Activated CD4-positive, alpha-beta T cell treated with anti-CD3 and anti-CD28 coated beads, Interleukin-2, amount 50 U/mL, for 4 hours (primary cell): ENCODE measurements at places on chromosomes 4 and X.

- DNase-seq, result no peak
Observed at GRCh38 chr4:185298728-185299430, 89.5 kb downstream of the SNX25 start.

DNA sequence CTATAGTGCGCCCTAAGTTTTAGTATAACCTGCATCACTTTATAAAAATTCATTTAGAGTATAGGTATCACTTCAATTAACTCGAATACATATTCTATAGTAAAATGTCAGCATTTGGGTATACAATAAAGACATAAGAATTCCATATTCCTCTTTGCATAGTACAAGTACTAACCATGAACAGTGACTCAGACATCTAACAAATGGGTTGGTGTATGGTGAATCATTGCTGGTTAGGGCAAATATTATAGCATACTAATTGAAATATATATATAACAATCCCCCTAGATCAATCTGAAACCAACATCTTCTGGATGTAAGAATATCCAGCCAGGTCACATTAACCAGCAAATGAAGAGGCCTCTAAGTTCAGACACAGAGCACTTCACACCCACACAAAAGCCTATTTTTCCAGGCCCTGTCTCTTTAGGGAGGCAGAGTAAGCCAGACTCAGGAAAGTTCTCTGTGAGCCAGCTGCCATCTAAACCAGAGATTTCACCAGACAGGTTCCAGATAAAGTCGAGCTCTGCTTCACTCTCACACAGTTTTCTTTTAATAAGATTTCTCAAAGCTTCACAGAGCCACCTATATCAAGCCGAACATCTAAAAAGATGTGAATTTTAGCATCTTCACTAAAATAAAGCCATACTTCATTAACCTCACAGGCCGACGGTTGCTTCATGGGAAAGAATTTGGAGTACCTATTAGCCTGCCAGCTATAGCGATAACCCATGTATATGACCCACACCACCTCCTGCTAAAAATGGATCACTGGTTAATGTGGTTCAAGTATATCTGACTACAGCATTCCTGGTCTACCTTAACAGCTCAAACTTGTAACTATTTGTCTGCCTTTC, 200.0 kb upstream of the FTHL17 start:
- DNase-seq, result no peak

DNA sequence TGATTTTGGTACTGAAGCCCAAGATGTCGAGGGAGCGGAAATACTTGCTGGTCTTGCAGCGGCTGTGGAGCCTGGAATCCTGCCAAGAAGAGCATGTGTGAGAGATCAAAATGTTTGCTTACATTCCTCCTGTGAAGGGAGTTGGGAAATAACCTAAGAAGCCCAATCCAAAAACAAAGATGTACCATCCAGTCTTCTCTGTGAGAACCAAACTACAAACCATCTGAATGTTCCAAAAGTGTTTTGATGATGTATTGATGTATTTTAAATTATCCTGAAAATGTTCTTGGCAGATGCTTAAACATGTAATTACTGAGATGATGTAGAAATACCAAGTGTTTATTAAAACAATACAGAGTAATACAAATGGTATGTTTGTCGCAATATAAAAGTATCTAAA, 10.1 kb upstream of the ADH1A start:
- no peak for DNase-seq

- DNase-seq, result no peak
Observed at GRCh38 chr4:121126449-121127006, 37.6 kb downstream of the TNIP3 start.

DNA sequence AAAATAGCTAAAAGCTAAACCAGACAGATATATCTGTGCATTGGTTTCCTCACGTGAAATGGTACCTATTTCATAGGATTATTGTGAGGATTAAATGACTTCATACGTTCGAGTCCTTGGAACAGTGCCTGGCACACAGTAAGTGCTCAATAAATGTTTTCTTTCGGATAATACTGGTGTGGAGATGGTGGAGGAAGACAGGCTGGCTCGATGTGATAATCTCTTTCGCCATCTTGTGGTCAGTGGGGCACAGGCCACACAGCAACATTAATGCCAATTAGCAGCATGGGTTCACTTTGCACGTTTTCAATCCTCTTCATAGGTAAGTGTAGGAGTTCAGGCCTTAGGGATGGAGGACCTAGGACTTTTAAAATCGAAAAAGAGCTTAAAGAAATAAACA, 9.3 kb downstream of the PAGE4 start:
- no peak for DNase-seq
